ENCODE measurements at places on chromosomes 13 and 19. TPM values are rescaled to one million over a fixed set of nuclear protein-coding genes. Genes with fewer than 3 reads are reported as not detected.

DNA sequence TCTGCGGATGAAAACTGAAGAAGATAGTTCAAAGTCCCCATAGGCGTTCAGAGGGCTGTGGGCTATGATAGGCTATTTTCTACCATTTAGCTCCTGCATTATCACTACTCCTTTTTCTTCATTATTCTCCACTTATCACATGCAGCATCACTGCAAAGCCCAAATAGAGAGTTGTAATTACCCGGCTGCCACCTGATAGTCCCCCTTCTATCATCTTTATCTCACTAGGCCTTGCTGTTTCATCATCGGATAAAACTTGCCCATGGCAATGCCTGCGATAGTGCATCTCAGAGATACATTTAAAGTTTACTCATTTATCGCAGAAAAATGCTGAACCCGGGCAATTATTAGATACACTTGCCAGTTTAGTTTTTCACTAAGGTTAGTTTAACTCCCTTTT is 82.9 kb upstream of the SOX21 start:
- H3K36me3 ChIP-seq, result no peaks in the 10 kb centered on the region
- no peaks in the 10 kb centered on the region for H3K4me1 ChIP-seq
- no peaks in the 10 kb centered on the region for H3K27me3 ChIP-seq
- H3K4me3 ChIP-seq, result no peak overlapping the region
- no peak for DNase-seq

GRCh38 chr19:51887522-51888498 is at the start of gene ZNF577:
ZNF577 (minus strand) TSS chr19:51887951; CDS start chr19:51880382, 7,569 bp downstream.
- peak; percentile 86 for DNase-seq
- H3K36me3 ChIP-seq, result no peaks in the 10 kb centered on the region
- no peaks in the 10 kb centered on the region for H3K27me3 ChIP-seq
- H3K4me3 ChIP-seq, result peak within 1 kb of the TSS; percentile 62
- peak within 1 kb of the TSS; percentile 74 for H3K27ac ChIP-seq
- no peaks in the 10 kb centered on the region for H3K4me1 ChIP-seq

DNA sequence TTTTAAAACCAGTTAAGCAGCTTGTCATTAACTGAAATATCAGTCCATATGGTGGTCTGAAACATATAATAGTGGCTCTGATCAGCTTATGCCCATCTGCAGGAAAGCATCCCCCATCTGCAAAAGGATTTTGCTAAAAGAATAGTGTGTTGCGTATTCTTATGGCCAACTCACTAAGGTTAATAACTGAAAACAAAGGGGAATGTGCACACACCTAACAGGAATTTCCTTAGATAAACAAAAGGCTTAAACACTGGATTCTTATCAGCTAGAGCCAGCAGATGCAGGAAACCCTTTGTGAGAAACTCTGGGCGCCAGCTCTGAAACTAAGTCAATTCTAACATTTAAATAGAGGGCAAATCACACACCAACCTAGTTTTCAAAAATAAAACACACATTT is 22.1 kb downstream of the VPS36 start:
- no peaks in the 10 kb centered on the region for H3K27me3 ChIP-seq
- no peaks in the 10 kb centered on the region for H3K36me3 ChIP-seq
- no peak for DNase-seq
- no peak overlapping the region for H3K27ac ChIP-seq
- H3K4me1 ChIP-seq, result no peaks in the 10 kb centered on the region

GRCh38 chr19:43674596-43674995 is 4.6 kb upstream of the PLAUR start:
- H3K4me1 ChIP-seq, result no peaks in the 10 kb centered on the region
- H3K27ac ChIP-seq, result no peak overlapping the region
- DNase-seq, result no peak
- H3K4me3 ChIP-seq, result no peak overlapping the region
- H3K27me3 ChIP-seq, result no peaks in the 10 kb centered on the region

GRCh38 chr19:2269244-2270156 is 12.5 kb downstream of the PEAK3 start:
- H3K27me3 ChIP-seq, result no peaks in the 10 kb centered on the region
- H3K4me1 ChIP-seq, result peaks cover 3% of the 10 kb centered on the region
- peak; percentile 99 for DNase-seq
- H3K4me3 ChIP-seq, result peak overlapping the region; percentile 98
- no peaks in the 10 kb centered on the region for H3K36me3 ChIP-seq

DNA sequence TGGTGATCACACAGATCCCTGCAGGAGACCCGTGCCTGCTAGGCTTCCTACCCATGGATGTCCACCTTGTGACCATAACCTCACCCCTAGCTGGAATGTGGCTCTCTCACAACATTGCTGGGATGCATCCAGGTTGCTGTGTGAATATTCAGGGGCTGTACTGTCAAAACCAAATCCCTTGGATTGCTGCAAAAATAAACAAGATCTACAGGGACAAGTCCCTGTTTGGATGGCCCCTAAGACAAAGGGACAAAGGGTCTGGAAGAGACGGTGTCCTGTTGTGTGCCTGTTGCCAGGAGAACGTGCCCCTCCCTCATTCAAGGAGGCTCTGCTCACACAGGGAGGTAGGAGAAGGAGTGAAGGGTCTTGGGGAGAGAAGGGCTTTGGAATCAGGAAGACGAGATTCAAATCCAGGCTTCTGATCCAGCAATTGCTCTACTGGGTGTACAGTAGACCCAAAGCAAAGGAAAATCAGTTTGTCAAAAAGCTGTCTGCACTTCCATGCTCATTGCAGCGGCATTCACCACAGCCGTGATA is 89.2 kb upstream of the WASF3 start:
- no peaks in the 10 kb centered on the region for H3K4me1 ChIP-seq
- DNase-seq, result no peak
- H3K27ac ChIP-seq, result no peak overlapping the region
- H3K36me3 ChIP-seq, result no peaks in the 10 kb centered on the region

DNA sequence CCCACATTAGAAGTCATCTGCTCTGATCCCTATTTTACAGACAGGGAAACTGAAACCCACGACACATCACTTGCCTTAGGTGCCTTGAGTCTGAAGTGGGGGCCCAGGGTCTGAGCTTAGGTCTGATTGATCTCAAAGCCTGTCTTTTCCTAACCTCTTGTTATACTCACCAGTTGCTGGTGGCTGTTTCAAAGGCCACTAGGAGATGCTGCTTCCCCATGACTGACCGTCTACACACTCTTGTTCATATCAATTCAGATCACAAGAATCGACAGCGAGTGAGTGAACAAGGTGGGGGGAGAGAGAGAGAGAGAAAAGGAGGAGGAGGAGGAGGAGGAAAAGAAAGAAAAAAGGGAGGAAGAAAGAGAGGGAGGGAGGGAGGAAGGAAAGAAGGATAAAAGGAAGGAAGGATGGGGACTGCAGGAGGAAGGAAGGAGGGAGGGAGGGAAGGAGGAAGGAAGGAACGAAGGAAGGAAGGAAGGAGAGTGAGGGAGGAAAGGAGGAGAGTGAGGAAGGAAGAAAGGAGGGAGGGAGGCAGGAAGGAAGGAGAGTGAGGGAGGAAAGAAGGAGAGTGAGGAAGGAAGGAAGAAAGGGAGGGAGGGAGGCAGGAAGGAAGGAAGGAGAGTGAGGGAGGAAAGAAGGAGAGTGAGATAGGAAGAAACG is 3.3 kb downstream of the OR10H1 start:
- no peak overlapping the region for H3K4me3 ChIP-seq
- no peak for DNase-seq
- H3K27ac ChIP-seq, result no peak overlapping the region
- H3K27me3 ChIP-seq, result no peaks in the 10 kb centered on the region
- no peaks in the 10 kb centered on the region for H3K4me1 ChIP-seq

PIK3R2 gene
- total RNA-seq, result 35.0 TPM

CYP4F8 gene
- not detected for total RNA-seq

DAPK3 gene
- 7.1 TPM for total RNA-seq

PSG6 gene
- total RNA-seq, result not detected

FXYD3 gene
- total RNA-seq, result 3.8 TPM
